Prostate gland (tissue), 2 donors: ENCODE measurements at places on chromosomes 2 and 18. TPM values are rescaled to one million over a fixed set of nuclear protein-coding genes. Genes with fewer than 3 reads are reported as not detected.
A peak's percentile ranks its signal among the peaks of the same experiment; 100 is the strongest.

The HK2 gene
- 8.7 TPM for total RNA-seq

- no peaks in the 10 kb centered on the region for H3K27me3 ChIP-seq
- peaks cover 3% of the 10 kb centered on the region for H3K4me1 ChIP-seq
- no peak overlapping the region for H3K27ac ChIP-seq
- no peaks in the 10 kb centered on the region for H3K36me3 ChIP-seq
- no peak overlapping the region for H3K4me3 ChIP-seq
These were observed 147.3 kb downstream of the IRS1 start for GRCh38 chr2:226652369-226652768.

The ARHGEF33 gene
- total RNA-seq = 2.2 TPM

DNA sequence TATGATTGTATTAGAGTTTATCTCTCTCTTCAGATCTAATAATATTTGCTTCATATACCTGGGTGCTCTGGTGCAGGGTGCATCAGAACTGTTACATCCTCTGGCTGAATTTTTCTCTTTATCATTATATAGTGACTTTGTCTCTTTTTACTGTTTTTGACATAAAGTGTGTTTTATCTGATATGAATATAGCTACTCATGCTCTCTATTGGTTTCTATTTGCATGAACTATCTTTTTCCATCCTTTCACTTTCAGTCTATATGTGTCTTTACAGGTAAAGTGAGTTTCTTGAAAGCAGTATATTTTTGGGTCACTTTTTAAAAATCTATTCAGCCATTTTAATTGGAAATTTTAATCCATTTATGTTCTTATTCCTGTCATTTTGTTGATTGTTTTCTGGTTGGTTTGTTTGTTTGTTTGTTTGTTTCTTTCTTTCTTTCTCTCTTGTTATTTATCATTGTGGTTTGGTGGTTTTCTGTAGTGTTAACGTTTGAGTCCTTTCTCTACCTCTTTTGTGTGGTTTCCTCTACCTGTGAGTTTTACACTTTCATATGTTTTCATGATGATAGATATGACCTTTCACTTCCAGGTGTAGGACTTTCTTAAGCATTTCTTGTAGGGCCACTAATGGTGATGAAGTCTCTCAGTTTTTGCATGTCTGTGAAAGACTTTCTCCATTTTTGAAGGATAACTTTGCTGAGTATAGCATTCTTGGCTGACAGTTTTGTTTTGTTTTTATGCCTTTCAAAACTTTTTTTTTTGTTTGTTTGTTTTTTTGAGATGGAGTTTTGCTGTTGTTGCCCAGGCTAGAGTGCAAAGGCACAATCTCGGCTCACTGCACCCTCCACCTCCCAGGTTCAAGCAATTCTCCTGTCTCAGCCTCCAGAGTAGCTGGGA is 54.9 kb downstream of the CCNT2 start:
- H3K27me3 ChIP-seq = no peaks in the 10 kb centered on the region
- no peak for DNase-seq
- no peak overlapping the region for H3K4me3 ChIP-seq
- no peaks in the 10 kb centered on the region for H3K4me1 ChIP-seq

The UGT1A4 gene
- not detected for total RNA-seq

DNA sequence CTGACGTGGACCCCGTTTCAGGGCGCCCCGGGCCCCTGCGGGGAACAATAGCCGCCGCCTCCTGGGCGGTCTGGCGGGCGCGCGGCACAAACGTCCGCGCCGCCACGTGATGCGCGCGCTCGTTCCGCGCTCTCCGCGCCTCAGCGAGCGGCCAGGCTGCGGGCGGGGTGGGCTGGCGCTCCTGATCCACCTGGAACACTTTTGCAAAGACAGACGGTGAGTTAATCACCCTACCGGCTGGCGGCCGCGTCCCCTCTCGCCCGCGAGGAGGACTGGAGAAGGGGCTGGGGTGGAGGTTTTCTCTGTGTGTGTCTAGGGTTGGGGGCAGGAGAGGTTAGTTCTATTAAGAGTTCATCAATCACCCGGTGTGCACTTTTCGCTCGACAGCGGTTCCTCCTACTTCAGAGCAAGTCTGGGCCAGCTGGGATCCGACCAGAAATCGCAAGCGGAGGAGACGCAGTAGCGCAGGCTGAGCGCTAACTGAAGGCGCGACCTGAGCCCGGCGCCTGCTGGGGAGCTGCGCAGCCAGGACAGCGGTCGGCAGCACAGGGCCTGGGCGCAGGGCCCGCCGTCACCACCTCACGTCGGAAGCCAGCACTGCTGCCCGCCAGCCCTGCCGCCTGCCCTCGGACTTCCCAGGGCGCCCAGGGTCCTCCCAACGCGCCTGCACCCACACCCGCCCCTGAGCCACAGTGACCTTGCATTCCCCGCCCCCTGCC is 10.3 kb upstream of the HOXD1 start:
- DNase-seq = no peak
- peak overlapping the region; percentile 16 for H3K4me3 ChIP-seq
- H3K36me3 ChIP-seq = no peaks in the 10 kb centered on the region
- H3K27ac ChIP-seq = no peak overlapping the region

GRCh38 chr2:197215748-197216360 is 94.7 kb downstream of the ANKRD44 start:
- no peaks in the 10 kb centered on the region for H3K4me1 ChIP-seq
- H3K4me3 ChIP-seq = no peak overlapping the region
- H3K27me3 ChIP-seq = no peaks in the 10 kb centered on the region
